ENCODE measurements at places on chromosomes 5 and 9. TPM values are rescaled to one million over a fixed set of nuclear protein-coding genes. Genes with fewer than 3 reads are reported as not detected.

The PSD2 gene
- total RNA-seq = not detected

- peak; percentile 97 for DNase-seq
- H3K27me3 ChIP-seq = no peaks in the 10 kb centered on the region
Measured at GRCh38 chr5:134503088-134503936, 22.2 kb upstream of the JADE2 start.

DNA sequence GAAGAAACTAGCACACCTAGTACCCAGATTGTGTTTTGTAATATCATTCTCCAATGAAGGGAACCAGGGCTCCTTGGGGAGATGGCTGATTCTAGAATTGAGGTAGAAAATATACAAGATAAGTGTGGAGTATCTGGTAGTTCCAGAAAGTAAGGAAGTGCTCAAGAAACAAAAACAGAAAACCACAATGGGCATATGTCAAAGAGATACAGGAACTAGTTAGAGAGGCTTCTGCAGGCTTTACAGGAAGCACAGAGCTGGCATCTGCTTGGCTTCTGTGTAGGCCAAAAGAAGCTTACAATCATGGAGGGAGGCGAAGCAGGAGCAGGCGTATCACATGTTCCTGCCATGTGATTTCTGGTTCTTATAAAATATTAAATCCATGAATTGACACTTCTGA lies 105.7 kb upstream of the TMEM161B start:
- H3K27me3 ChIP-seq = no peaks in the 10 kb centered on the region
- DNase-seq = no peak

GRCh38 chr9:29144476-29144875 lies 1571.2 kb upstream of the C9orf72 start:
- no peaks in the 10 kb centered on the region for H3K4me1 ChIP-seq
- H3K4me3 ChIP-seq = no peak overlapping the region
- DNase-seq = no peak

DNA sequence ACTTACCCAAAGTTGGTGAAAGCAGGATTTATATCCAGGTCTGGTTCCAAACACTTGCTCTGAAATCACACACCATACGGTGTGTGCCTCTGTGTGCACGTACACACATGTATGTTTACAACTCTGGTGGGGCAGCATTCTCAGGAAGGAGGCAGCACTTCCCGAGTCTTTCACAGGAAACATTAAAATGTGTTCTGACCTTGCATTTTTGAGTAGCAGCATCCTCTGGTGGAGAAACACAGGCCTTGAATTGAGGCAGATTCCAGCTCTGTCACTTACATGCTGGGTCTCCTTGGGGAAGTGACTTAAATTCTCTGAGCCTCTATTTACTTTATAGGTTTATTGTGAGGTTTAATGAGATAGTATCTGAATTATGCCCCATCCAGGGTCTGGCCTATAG lies 126.4 kb downstream of the RGS3 start:
- no peak overlapping the region for H3K27ac ChIP-seq
- peaks cover 4% of the 10 kb centered on the region for H3K36me3 ChIP-seq
- peak; percentile 69 for DNase-seq
- no peak overlapping the region for H3K4me3 ChIP-seq
- H3K4me1 ChIP-seq = peaks cover 18% of the 10 kb centered on the region
- H3K27me3 ChIP-seq = peaks cover 2% of the 10 kb centered on the region

GRCh38 chr5:122077366-122078115 lies 518 bp downstream of the LOX start:
- no peak for DNase-seq
- peaks cover 46% of the 10 kb centered on the region for H3K36me3 ChIP-seq
- H3K27ac ChIP-seq = peak overlapping the region; percentile 98
- peak overlapping the region; percentile 98 for H3K4me3 ChIP-seq
- peaks cover 72% of the 10 kb centered on the region for H3K4me1 ChIP-seq

GRCh38 chr5:178123966-178124925 lies 6.6 kb upstream of the RMND5B start:
- no peaks in the 10 kb centered on the region for H3K36me3 ChIP-seq
- H3K4me3 ChIP-seq = no peak overlapping the region
- no peak overlapping the region for H3K27ac ChIP-seq
- no peaks in the 10 kb centered on the region for H3K4me1 ChIP-seq
- DNase-seq = no peak

GRCh38 chr9:121222524-121223171 lies 21.0 kb upstream of the RAB14 start:
- H3K27ac ChIP-seq = no peak overlapping the region
- H3K4me3 ChIP-seq = no peak overlapping the region
- no peaks in the 10 kb centered on the region for H3K27me3 ChIP-seq

The SLC6A3 gene
- total RNA-seq = not detected

GRCh38 chr9:19193029-19193324 lies 37.5 kb upstream of the DENND4C start:
- no peak overlapping the region for H3K4me3 ChIP-seq
- no peak overlapping the region for H3K27ac ChIP-seq
- DNase-seq = no peak
- H3K4me1 ChIP-seq = no peaks in the 10 kb centered on the region
- H3K27me3 ChIP-seq = peaks cover 2% of the 10 kb centered on the region
- H3K36me3 ChIP-seq = no peaks in the 10 kb centered on the region

DNA sequence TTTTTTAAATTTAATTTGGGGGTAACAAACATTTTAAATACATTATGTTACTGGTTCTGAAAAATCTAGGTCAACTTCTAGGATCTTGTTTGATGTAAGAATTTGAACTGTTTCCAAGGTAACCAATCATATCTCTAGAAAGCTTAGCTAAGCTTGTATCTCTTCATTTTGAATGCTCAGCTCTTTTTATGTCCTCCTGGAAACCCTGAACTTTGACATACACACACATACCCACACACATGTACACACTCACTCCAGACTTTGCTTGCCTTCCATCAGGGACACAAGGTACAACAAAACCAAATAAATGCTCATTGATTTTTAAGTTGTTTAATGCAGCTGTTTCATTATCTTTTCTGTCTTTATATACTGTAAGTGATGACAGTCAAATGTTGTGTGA lies 178.5 kb downstream of the RAB3C start:
- no peak overlapping the region for H3K27ac ChIP-seq
- no peaks in the 10 kb centered on the region for H3K36me3 ChIP-seq
- H3K4me1 ChIP-seq = no peaks in the 10 kb centered on the region
- no peak overlapping the region for H3K4me3 ChIP-seq
- peaks cover 3% of the 10 kb centered on the region for H3K27me3 ChIP-seq

DNA sequence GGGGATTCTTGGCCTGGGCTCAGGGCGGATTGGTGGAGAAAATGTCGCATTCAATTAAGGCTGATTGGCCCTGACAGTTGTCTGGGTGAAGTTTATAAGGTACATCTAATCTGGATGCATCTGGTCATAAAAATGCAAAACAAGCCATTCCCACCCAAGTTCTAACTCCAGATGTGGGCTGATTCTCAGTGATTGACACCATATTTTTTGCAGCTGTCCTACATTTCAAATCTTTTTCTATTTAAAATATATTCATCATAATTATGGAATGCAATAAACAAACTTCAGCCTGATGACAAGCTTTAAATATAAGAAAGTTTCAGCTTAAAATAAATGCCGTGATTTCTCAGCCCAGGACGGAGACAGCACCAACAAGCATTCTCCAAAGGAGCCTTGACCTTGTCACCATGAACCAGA lies 146.4 kb upstream of the SMIM23 start:
- no peak overlapping the region for H3K4me3 ChIP-seq
- H3K4me1 ChIP-seq = no peaks in the 10 kb centered on the region
- H3K27ac ChIP-seq = no peak overlapping the region
- no peaks in the 10 kb centered on the region for H3K36me3 ChIP-seq
- peaks cover 19% of the 10 kb centered on the region for H3K27me3 ChIP-seq
- no peak for DNase-seq

- peaks cover 34% of the 10 kb centered on the region for H3K4me1 ChIP-seq
- DNase-seq = peak; percentile 2
- H3K27me3 ChIP-seq = peaks cover 1% of the 10 kb centered on the region
- H3K36me3 ChIP-seq = no peaks in the 10 kb centered on the region
Measured at GRCh38 chr9:115291841-115292240, 173.9 kb upstream of the TNC start.

- DNase-seq = no peak
- H3K36me3 ChIP-seq = peaks cover 12% of the 10 kb centered on the region
- peak overlapping the region; percentile 39 for H3K4me3 ChIP-seq
- H3K4me1 ChIP-seq = peaks cover 53% of the 10 kb centered on the region
- peak overlapping the region; percentile 47 for H3K27ac ChIP-seq
- H3K27me3 ChIP-seq = peaks cover 4% of the 10 kb centered on the region
Measured at GRCh38 chr5:80191991-80192398, 63.9 kb downstream of the SERINC5 start.

The SLC22A4 gene
- total RNA-seq = 11.7 TPM

GRCh38 chr5:154818471-154819116 lies 31.8 kb downstream of the FAXDC2 start:
- H3K36me3 ChIP-seq = peaks cover 30% of the 10 kb centered on the region
- no peaks in the 10 kb centered on the region for H3K4me1 ChIP-seq
- no peak overlapping the region for H3K4me3 ChIP-seq
- H3K27ac ChIP-seq = peak overlapping the region; percentile 17

DNA sequence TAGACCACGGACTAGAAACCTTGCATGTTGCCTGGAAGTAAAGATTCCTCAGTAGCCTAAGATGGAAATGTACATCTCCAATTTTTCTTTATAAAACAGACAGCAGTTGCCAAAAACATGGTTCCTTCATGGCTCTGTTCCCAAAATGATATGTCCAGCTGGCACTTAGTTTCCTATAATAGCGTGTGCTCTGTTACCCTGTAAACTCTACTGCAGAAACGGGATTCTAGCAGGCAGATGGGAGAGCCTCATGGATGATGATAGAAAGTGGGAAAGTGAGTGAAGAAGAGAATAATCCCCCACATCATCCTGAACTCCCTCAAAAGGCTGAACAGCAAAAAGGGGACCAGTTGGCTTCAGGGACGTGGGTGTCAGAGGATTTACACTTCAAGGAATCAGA lies 118.2 kb downstream of the FRMD3 start:
- H3K27ac ChIP-seq = no peak overlapping the region
- H3K27me3 ChIP-seq = peaks cover 2% of the 10 kb centered on the region
- H3K36me3 ChIP-seq = peaks cover 24% of the 10 kb centered on the region
- peaks cover 37% of the 10 kb centered on the region for H3K4me1 ChIP-seq
- H3K4me3 ChIP-seq = no peak overlapping the region

The TAF11L4 gene
- not detected for total RNA-seq

GRCh38 chr9:131031005-131031641 lies 22.1 kb downstream of the LAMC3 start:
- no peaks in the 10 kb centered on the region for H3K36me3 ChIP-seq
- no peaks in the 10 kb centered on the region for H3K4me1 ChIP-seq
- H3K4me3 ChIP-seq = no peak overlapping the region
- H3K27ac ChIP-seq = no peak overlapping the region

The LCN15 gene
- not detected for total RNA-seq

DNA sequence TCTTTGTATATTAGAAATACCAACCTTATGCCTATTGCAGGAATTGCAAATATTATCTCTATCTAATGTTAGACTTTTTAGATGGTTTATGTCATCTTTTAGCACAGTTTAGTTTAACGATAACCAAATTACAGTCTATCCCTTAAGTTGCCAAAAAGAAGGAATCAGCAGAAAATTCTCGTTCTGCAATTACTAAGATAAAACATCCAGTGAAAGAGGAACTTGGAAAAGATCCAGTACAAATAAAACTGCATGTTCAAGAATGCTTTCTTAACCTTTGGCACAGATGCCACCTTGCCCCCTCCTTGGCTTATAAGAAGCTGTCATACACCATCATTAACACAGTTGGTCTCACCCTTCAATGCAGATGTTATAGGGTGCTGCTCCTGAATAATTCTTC lies 124.0 kb downstream of the SEMA5A start:
- no peaks in the 10 kb centered on the region for H3K27me3 ChIP-seq
- no peak for DNase-seq
- peaks cover 34% of the 10 kb centered on the region for H3K4me1 ChIP-seq
- no peak overlapping the region for H3K27ac ChIP-seq
- H3K4me3 ChIP-seq = no peak overlapping the region
- peaks cover 29% of the 10 kb centered on the region for H3K36me3 ChIP-seq

DNA sequence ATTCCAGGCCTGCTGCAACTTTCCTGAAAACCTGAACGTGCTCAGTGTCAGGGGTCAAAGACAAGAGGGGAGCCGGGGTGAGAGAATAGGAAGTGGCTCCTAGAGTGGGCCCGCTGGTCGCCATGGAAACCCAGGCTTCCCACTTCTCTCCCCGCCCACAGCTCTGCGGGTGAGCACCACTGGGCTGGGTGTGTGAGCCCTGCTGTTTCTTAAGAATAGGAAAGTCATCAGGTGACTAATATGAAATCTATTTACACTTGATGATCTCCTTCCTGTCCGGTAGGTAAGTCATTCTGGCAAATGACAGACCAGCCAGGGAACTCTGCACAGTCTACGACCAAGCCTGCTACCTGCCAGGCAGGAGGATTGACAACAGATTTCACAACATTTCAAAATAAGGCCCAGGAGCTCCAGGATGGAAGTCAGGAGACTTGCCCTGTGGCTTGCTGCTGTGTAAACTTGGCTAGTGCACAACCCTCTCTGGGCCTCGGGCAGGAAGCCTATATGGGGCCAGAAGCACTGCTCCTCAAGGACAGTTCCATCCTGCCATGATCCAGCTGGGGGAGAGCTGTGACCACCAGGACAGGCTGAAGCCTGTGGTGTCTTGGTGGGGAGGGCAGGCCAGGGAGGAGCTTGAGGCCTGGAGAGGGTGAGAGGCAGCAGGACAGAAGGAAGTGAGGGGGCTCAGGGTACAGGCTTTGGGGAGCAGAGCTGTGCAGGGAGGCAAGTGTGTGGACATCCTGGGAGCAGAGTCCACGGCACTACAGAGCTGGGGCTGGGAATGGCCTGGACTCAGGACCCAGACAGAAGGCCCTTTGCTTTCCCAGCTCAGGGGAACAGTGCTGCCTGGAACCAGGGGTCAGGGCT lies 60.6 kb downstream of the SHB start:
- peak overlapping the region; percentile 79 for H3K4me3 ChIP-seq
- H3K27me3 ChIP-seq = peaks cover 8% of the 10 kb centered on the region
- peak; percentile 92 for DNase-seq
- peak overlapping the region; percentile 97 for H3K27ac ChIP-seq

The ENHO gene
- total RNA-seq = not detected

The DNAI1 gene
- total RNA-seq = not detected

GRCh38 chr5:15757103-15757502 lies 257.1 kb downstream of the FBXL7 start:
- peaks cover 10% of the 10 kb centered on the region for H3K36me3 ChIP-seq
- H3K4me3 ChIP-seq = peak overlapping the region; percentile 63
- peaks cover 22% of the 10 kb centered on the region for H3K4me1 ChIP-seq
- H3K27ac ChIP-seq = peak overlapping the region; percentile 58
- no peaks in the 10 kb centered on the region for H3K27me3 ChIP-seq

- DNase-seq = no peak
- H3K4me3 ChIP-seq = no peak overlapping the region
- no peaks in the 10 kb centered on the region for H3K36me3 ChIP-seq
- H3K27me3 ChIP-seq = peaks cover 2% of the 10 kb centered on the region
- H3K4me1 ChIP-seq = no peaks in the 10 kb centered on the region
- H3K27ac ChIP-seq = no peak overlapping the region
Measured at GRCh38 chr5:178398901-178399700, 166.5 kb upstream of the PHYKPL start.

The PAEP gene
- not detected for total RNA-seq

- H3K27me3 ChIP-seq = peaks cover 12% of the 10 kb centered on the region
- no peak overlapping the region for H3K4me3 ChIP-seq
- H3K4me1 ChIP-seq = peaks cover 13% of the 10 kb centered on the region
- DNase-seq = peak; percentile 58
- no peaks in the 10 kb centered on the region for H3K36me3 ChIP-seq
- H3K27ac ChIP-seq = no peak overlapping the region
Measured at GRCh38 chr9:87812375-87813118, 70.1 kb upstream of the SPATA31E1 start.

Data from HFFc6 (cell line).